ENCODE measurements at places on chromosomes 2 and 18. TPM values are rescaled to one million over a fixed set of nuclear protein-coding genes. Genes with fewer than 3 reads are reported as not detected.

ITGA4 gene
- total RNA-seq: 23.5 TPM

EML6 gene
- 3.1 TPM for total RNA-seq

STEAP3 gene
- 25.4 TPM for total RNA-seq

FAM237A gene
- total RNA-seq: not detected

MITD1 gene
- 29.1 TPM for total RNA-seq

GRCh38 chr2:176650104-176650837 lies 381.0 kb downstream of the MTX2 start:
- no peak overlapping the region for H3K27ac ChIP-seq
- no peak overlapping the region for H3K4me3 ChIP-seq

DNA sequence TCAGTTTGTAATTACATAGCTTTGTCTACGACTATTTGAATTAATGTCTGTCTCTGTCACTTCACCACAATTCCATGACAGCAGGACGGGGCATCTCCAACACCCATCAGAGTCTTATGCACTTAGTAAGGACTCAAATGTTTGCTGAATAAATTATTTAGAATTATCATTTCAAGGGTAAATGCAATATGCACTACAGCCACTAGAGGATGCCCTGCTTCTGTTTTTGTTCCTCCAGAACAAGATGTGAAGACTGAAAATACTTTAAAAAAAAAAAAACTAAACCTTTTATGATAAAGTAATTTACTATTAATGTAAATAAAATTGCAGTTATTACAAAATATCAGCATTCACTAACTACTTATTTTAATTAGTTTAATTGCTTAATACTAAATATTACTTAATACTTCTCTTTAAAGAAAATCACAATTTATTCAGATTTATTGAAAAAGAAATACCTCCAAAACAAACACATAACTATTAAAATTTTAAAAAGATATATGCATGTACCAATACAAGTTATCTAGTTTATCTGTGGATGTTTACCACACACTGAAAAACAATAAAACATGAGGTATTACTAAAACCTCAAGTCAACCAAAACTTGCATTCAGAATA lies 3.2 kb downstream of the PIGN start:
- H3K4me3 ChIP-seq: no peak overlapping the region
- no peak overlapping the region for H3K27ac ChIP-seq
- H3K36me3 ChIP-seq: no peaks in the 10 kb centered on the region
- H3K4me1 ChIP-seq: no peaks in the 10 kb centered on the region
- H3K27me3 ChIP-seq: no peaks in the 10 kb centered on the region

DNA sequence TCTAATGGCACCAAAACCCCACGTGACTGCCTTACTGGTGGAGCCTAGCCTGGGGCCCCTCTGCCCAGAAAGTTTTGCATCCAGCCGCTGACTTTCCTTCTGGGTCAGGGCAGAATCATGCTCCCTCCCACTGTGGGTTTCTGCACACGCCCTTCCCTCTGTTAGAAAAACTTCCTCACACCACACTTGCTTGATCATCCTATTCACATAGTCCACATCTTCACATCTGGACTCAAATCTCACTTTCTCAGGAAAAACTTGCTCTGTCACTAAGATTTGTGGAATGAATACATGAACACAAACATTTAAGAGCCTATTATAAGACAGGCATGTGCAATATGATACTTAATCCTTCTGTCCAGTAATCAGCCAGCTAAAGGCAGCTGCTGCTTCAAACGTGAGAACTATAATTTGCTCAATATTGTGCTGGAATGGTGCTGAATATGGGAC lies 274.7 kb downstream of the RND3 start:
- no peak overlapping the region for H3K4me3 ChIP-seq
- no peaks in the 10 kb centered on the region for H3K4me1 ChIP-seq
- H3K27me3 ChIP-seq: no peaks in the 10 kb centered on the region
- H3K27ac ChIP-seq: no peak overlapping the region

GRCh38 chr2:232028631-232029030 lies 67.1 kb downstream of the DIS3L2 start:
- H3K4me1 ChIP-seq: no peaks in the 10 kb centered on the region
- no peak overlapping the region for H3K27ac ChIP-seq
- peaks cover 17% of the 10 kb centered on the region for H3K36me3 ChIP-seq
- no peak overlapping the region for H3K4me3 ChIP-seq

DNA sequence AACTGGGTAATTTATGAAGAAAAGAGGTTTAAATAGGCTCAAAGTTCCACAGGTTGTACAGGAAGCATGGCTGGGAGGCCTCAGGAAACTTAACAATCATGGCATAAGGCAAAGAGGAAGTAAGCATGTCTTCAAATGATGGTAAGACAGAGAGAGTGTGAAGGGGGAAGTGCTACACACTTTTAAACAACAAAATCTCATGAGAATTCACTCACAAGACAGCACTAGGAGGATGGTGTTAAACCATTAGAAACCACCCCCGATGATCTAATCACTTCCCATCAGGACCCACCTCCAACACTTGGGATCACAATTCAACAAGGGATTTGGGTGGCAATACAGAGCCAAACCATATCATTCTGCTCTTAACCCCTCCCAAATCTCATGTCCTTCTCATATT lies 34.9 kb downstream of the CFAP210 start:
- no peak overlapping the region for H3K4me3 ChIP-seq
- no peak for DNase-seq
- H3K4me1 ChIP-seq: no peaks in the 10 kb centered on the region
- no peak overlapping the region for H3K27ac ChIP-seq
- no peaks in the 10 kb centered on the region for H3K36me3 ChIP-seq
- H3K27me3 ChIP-seq: no peaks in the 10 kb centered on the region

All from kidney (tissue), 22 donors.